Stimulated activated CD8-positive, alpha-beta memory T cell treated with anti-CD3 and anti-CD28 coated beads, Interleukin-4, amount 100 ng/mL, for 1 hour (primary cell): ENCODE measurements at places on chromosomes 5 and 9.

- DNase-seq = no peak
Measured at GRCh38 chr5:72494623-72495124, 12.5 kb downstream of the ZNF366 start.

DNA sequence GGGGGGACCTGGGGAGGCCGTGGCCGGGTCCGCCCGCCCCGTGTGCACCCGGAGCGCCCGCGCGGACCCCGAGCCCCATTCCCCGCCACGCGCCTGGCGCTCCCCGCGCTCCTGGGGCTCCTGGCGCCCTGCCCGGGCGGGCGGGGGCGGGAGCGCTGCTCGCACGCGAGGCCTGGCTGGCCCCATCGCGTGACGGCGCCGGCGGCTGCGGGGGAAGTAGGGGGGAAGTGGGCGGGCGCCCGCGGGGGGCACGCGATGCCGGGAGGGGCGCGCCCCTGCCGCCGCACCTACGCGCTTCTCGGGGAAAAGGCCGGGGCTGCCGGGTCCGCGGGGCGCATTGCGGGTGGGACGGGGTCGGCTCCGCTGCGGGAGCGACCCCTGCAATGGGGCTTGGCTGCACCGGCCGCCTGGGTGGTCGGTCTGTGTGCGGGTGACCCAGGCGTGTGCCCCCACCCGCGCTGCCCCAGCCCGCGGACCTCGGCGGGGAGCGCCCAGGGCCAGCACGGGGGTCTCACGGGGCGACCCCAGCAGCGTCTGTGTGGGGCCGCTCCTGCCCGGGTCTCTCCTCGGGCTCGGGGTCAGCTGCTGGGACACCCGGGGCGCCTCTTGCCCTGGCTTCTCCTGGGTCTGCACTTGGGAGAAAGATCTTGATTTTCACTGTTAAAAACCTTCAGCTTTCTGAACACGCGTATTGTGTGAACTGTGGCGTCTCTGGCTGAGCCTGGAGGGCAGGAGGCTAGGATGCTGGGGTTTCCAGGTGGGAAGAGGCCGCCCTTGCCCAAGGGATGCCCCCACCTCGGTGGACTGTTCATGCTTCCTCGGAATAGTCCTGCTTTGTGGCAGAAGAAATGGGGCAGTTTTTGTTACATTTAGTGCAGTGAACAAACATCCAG lies 52.4 kb downstream of the AHRR start:
- DNase-seq = no peak

GRCh38 chr9:886886-887285 lies 45.4 kb downstream of the DMRT1 start:
- no peak for DNase-seq

GRCh38 chr5:73300337-73301207 lies 127.6 kb downstream of the TMEM174 start:
- no peak for DNase-seq

- DNase-seq = no peak
Measured at GRCh38 chr5:76813982-76814562, 4.8 kb upstream of the F2RL1 start.

- DNase-seq = peak; percentile 0
Measured at GRCh38 chr9:117825609-117826347, 121.6 kb downstream of the TLR4 start.
